ENCODE measurements at places on chromosomes 2 and 18.
A peak's percentile ranks its signal among the peaks of the same experiment; 100 is the strongest.

- peaks cover 4% of the 10 kb centered on the region for H3K36me3 ChIP-seq
- no peaks in the 10 kb centered on the region for H3K27me3 ChIP-seq
- H3K27ac ChIP-seq = peak overlapping the region; percentile 14
- DNase-seq = no peak
- H3K4me3 ChIP-seq = no peak overlapping the region
Observed at GRCh38 chr18:76437910-76438309, 57.1 kb downstream of the ZNF516 start.

- no peaks in the 10 kb centered on the region for H3K4me1 ChIP-seq
- no peak for DNase-seq
- no peaks in the 10 kb centered on the region for H3K36me3 ChIP-seq
- H3K27me3 ChIP-seq = no peaks in the 10 kb centered on the region
- H3K27ac ChIP-seq = no peak overlapping the region
Observed at GRCh38 chr18:44128365-44128764, 552.3 kb upstream of the SETBP1 start.

- no peak overlapping the region for H3K27ac ChIP-seq
- H3K4me1 ChIP-seq = no peaks in the 10 kb centered on the region
- no peaks in the 10 kb centered on the region for H3K27me3 ChIP-seq
Observed at GRCh38 chr18:14945286-14945685, 197.3 kb downstream of the ANKRD30B start.

DNA sequence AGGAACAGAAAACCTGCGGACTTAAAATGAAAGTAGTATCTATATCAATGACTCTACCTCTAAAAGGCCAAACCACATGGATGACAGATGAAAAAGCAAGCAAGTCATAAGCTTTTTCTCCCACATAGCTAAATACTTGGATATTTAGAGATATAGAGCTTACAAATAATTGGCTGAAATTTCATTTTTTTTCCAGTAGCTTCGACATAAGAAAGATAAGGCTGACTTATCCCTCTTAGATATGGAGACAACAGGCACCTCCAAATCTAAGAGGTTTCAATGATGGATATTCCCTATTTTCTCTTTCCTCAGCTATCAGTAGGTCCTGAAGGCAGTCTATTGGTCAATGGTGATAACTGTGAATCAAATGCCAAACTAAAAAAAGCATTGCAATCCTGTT, 460.3 kb downstream of the MEIS1 start:
- H3K4me3 ChIP-seq = no peak overlapping the region
- DNase-seq = no peak
- no peaks in the 10 kb centered on the region for H3K36me3 ChIP-seq

DNA sequence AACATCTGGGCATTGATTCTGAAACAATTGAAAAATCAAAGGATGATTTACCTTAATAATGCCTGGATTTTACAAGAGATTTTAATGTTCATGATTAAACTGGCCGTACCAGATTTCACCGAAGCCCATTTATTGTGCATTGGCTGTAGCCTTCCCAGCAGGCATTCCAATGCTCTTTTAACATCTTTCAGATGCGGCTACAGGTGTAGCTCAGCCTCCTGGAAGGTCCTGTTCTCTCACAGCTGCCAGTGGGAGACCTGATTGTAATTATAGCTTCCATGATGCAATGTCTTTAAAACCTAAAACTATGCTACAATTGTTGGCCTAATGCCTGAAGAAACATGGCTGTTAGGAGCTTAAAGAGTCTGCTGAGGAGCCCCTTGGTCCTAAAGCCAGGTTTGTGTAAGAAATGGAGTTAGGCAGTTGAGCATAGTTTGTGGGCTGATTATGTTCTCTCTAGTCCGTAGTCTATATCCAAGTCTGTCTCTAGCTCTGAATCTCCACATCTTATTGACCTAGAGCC, 147.4 kb downstream of the CERS6 start:
- peaks cover 2% of the 10 kb centered on the region for H3K36me3 ChIP-seq
- H3K27me3 ChIP-seq = no peaks in the 10 kb centered on the region
- no peak overlapping the region for H3K4me3 ChIP-seq
- no peaks in the 10 kb centered on the region for H3K4me1 ChIP-seq
- no peak for DNase-seq

All from T-helper 17 cell (primary cell).